Stimulated activated CD8-positive, alpha-beta memory T cell treated with anti-CD3 and anti-CD28 coated beads, Interleukin-2, amount 100 ng/mL, for 1 hour (primary cell): ENCODE measurements at places on chromosomes 5 and 9.

DNA sequence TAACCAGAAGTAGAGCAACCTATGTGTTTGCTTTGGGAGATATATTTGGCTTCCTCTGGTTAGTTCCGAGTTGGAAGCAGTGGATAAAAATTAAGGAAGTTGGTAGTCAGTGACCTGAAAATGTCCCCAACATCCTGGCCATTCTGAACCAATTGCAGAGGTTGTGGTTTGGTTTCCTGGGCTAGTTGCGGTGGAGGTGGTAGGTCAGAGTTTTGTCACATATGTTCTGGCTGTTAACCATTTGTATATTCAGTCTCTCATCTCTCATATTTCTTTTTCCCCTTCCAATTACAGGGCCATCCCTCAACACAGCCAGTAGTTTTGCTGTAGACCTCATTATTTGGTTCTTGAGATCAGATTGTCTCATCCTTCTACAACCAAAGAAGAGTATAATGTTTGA lies 1026.9 kb downstream of the PTPRD start:
- DNase-seq = no peak

- no peak for DNase-seq
These were observed 84.9 kb upstream of the NR3C1 start for GRCh38 chr5:143488381-143488780.

DNA sequence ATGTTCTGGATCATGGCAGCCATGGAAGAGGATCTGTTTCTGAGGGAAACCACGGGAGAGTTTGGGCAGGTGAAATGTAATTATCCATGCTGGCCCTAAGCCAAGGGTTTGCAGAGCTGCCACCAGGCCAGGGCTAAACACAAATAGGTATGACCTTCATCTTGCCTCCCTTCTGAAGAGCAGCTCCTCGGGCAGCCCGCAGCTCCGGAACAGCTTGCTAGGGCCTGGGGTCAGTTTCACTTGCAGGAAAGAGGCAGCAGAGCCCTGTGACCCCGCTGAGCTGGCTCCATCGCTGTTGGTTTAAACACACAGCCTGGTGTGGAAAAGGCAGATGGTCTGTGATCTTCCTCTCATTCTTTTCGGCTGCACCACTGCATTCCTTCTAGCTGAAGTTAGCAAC lies 141.4 kb downstream of the TMEM38B start:
- DNase-seq = no peak

GRCh38 chr9:529731-530130 lies 311.8 kb upstream of the DMRT1 start:
- DNase-seq = no peak

- no peak for DNase-seq
These were observed 187.3 kb downstream of the MELK start for GRCh38 chr9:36759976-36760375.

- no peak for DNase-seq
These were observed 159.0 kb upstream of the SLC12A2 start for GRCh38 chr5:127924606-127925005.

DNA sequence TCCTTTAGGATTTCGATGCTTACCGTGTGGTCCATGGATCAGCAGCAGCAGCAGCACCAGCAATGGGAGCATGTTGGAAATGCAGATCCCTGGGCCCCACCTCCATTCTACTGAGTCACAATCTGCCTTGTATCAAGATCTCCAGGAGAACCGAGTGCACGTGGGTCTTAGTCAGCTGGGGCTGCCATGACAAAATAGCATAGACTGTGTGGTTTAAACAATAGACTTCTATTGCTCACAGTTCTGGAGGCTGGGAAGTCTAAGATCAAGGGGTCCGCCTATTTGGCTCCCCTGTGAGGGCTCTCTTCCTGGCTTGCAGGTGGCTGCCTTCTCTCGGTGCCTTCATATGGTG lies 1.3 kb upstream of the PROP1 start:
- DNase-seq = no peak

DNA sequence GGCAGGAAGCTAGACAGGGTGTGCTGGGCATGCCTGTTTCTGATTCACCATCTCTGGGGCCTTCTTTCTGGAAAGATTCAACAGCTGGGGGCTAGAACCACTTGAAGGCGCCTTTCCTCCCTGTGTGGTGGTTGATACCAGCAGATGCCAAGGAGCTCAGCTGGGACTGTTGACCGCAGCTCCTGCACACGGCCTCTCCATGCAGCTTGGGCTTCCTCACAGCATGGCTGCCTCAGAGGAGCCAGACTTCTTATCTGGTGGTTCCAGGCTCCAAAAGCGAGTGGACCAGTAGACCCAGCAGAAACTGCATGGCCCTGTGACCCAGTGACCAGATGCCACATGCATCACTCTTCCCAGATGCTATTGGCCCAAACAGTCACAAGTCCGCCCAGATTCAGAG lies 74.7 kb upstream of the COL5A1 start:
- no peak for DNase-seq

DNA sequence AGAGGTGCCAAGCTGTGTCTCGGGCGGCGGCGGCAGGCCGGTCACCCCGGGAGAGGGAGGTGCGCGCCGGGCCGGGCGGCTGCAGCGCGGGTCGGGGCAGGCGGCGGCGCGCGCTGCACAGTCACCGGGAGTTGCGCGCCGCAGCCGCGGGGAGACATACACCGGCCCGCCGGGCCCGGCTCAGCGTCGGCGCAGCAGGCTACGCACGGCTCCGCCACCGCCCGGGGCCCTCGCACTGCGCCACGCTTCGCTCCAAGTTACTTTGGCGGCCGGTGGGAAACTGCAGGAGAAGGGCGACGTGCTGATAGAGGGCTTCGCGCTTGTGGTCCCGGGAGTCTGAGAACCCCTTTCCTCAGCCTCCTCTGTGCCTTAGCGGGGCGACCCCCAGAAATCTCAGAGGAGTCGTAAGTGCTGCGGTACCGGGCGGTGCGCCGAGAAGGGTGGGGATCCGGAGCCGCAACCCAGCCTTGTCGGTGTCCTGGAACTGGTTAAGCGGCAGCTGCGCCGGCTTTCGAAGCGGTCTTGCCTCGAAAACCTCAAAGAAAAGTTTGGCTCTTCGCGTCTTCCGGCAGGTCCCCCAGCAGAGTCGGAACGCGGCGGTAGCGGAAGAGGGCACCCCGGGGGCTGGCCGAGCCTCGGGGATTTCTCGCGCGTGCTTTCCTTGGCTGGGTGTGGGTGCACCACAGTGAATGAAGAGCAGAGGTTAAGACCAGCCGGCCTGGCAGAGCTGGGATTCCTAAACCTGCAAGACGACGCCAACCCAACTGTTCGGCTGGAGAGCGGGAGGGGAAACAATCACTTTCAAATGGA lies at the start of gene EFNA5:
Gene EFNA5 (minus strand): TSS at position 6 of the 810 bp plus-strand sequence.
- no peak for DNase-seq

DNA sequence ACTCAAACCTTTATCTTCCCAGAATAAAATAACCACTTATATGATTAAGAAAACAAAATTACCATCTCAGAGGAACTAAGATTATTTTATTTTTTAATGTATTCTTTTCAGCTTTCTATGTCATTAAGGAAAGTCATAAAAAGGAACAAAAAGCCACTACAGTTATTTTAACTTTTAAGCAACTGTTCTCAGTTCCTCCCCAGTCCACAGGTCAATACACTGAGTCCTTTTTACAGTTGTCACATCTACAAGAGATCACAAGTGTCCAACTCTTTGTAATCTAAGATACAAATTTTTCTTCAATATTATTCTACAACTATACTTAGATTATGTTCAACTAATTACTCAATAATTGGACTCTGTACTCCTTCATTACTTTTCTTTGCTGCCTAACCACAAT lies 782.8 kb upstream of the ACO1 start:
- DNase-seq = no peak

DNA sequence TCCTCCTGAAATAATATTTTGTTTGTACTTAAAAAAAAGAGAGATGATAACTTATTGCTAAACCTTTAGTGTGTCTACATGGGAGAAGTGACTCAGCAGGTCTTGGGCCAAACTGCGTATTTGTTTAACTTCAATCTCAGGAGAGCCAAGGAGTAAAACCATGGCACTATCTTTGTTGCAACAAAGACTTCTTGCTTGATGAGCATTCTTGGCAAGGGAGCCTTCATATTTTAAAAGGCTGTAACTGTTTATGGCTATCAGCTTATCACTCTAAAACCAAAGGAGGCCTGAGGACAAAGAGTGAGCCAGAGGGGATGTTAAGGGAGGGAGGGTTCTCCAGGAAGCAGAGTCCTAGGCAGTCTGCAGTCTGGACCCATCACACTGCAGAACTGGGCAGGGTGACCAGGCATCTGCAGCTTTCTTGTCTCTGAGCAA lies 216.2 kb upstream of the S1PR3 start:
- DNase-seq = no peak

DNA sequence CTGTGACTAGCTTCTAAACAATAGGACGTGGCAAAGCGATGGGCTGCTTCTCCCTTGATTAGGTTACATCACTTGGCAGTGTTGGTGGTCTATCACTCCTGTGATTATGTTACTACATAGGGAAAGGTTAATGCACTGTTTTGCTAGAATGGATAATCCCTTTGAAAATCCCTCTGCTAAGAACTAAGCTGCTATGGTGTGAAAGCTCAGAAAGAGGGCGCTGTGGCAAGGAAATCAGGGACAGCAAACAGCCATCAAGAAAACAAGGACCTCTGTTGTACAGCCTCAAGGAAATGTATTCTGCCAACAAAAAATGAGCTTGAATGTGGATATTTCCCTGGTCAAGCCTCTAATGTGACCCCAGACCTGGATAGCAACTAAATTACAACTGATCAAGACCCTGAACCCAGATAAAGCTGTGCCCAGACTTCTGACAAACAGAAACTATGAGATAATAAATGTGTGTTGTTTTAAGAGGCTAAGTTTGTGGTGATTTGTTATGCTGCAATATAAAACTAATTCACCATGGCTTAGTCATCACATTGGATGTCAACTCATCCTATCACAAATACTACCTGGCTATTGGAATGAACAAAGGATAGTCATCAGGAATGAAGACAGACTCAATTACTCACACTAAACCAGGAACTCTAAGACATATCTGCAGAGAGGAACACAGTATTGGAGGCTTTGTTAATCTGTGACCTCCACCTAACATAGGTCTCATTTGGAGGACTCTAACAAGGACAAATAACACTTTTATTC lies 1215.9 kb downstream of the EFNA5 start:
- DNase-seq = no peak

DNA sequence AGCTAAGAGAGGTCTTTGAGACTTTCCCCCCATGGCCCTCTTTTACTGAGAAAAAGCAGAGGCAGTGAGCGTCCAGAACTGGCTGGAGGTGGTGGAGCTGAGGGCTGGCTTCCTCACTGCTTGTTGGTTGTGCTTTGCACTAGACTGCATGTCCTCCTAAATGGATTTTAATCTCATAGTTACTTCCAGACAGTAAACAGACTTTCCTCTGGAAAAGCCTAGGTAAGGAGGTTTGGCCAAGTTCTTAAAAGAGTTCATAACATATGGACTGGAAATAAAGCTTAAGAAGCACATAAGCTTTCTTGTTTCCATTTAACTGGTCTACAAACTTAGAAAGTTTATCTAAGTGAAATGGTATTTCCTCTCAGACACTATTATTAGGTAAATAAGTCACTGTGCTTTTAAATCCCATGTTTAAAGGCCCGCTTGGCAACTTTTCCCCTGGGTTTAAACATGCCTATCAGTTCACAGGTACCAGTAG lies 2.0 kb downstream of the ASPN start:
- DNase-seq = no peak

DNA sequence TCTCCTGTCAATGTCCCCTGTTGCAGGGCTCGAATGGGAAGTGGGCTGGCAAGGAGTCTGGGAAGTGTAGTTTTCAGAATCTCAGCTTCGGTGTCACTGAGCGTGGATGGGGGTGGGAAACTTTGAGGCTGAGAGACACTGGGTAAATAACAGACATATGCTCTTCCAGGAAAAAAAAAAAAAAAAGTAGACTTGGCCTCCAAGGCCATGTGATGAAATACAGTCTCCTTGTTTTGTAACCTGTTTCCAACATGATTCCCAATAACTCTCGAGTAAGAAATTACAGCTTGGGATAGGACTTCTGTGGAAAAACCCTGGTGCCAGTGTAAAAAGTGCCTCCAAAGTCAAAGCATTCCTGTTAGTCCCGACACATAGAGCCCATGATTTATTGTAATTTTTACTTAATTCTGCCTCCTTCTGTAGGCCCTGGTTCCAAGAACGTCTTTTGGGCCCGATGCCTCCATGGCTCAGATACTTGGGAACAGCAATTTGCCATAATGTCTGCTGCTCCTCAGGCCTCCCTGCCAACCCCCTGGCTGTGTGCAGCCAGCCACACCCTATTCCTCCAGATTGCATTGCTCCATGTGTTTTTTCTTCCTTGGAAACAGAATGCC lies 119.5 kb upstream of the TNC start:
- DNase-seq = no peak

DNA sequence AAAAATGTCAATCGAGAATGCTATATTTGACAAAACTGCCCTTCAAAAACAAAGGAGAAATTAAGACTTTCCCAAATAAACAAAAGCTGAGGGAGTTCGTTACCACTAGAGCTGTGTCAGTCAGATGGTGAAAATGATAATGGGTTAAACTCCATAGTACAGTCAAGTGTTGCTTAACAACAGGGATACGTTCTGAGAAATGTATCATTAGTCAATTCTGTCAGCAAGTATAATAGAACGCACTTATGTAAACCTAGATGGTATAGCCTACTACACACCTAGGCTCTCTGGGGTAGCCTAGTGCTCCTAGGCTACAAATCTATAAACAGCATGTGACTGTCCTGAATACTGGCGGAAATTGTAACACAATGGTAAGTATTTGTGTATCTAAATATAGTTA lies 138.7 kb downstream of the DRD1 start:
- DNase-seq = no peak

DNA sequence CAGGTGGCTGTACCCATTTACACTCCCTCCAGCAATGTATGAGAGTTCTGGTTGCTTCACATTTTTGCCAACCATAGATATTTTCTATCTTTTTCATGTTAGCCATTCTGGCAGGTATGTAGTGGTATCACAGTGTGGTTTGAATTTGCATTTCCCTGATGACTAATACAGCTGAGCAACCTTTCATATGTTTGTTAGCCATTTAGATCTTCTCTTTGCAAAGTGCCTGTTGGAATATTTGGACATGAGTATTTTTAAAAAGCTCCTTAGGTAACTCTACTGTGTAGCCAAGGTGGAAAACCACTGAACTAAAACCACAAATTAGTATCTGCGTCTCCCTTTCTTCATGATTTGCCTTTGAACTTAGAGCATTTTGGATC lies 31.9 kb downstream of the IRF1 start:
- no peak for DNase-seq

DNA sequence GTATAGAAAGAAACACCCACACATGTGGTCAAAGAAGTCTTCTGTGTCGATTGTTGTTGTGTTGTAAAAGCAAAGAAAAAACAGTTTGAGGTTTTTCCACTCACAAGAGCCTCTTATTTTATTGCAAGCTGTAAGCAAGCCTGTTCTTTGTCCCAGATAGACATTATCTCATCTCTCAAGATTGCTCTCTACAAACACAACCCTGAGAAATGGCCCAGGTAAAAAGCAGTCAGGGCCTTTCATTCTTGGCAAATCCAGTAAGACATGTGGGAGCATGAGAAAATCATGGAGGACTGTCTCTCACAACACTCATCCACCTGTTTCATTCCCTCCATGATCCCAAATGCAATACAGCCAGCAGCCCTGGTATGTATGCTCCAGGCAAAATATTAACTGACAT lies 286.6 kb upstream of the POU5F2 start:
- DNase-seq = no peak
